ENCODE measurements at places on chromosomes 5 and 9.

DNA sequence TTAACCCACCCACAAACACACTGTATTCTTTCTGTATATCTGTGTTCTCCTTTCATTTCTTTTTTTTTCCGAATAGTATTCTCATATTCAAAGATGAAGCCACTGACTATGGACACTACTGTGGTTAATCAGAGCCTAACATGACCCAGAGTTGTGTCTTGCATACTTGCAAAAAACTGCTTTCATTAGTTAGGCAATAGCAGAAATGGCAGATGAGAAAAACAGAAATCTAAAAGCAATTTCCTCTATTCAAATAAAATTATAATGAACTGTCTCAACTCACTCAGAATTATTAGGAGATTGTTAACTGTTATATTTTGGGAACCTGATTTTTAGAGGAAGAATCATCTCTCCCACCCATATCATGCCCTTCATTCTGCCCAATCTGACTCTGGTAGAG lies 45.9 kb downstream of the FREM1 start:
- DNase-seq, result no peak

- no peak for DNase-seq
Measured at GRCh38 chr5:170275376-170275994, 22.1 kb downstream of the LCP2 start.

GRCh38 chr9:75108571-75108970 lies 20.3 kb downstream of the OSTF1 start:
- DNase-seq, result no peak

GRCh38 chr5:122871661-122872060 lies 26.2 kb downstream of the SNX24 start:
- no peak for DNase-seq

DNA sequence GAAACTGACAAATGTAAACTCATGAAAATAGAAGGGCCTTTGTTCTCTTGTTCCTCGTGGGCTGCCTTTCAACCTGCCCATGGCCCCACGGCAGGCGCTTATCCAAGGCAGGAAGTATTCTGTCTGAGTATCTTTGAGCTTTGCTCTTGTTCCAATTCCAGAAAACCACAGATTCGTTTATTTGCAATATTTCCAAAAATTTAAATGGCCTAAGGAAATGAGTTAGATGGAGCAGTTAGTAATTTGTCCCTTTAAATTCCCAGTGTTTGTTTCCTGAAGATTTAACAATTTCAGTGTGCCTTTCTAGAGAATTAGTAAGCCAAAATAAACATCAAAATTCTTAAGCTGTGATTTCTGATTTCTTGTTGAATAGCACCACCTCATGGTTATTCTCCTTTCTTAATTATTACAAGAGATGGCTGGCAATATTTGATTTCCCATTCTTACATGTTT lies 299.4 kb upstream of the RASA1 start:
- no peak for DNase-seq
